ENCODE measurements at places on chromosomes 5 and 9.

DNA sequence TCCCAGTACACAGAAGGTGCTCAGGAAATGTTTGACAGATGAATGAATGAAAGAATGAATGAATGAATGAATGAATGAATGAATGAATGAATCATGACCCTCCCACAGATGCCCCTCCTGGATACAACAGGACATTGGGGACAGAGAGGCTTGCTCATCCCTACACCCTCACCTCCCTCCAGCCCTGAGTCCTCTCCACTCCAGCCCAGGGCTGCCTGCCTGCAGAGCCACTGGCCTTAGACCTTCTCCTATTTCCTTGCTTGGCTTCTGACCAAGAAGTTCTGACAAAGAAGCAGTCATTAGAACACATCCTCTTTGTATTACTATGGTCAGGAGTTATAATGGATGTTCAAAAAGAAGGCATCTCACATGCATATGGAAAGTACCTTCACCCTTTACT, 240.7 kb upstream of the DAPK1 start:
- no peak for DNase-seq

- no peak for DNase-seq
Measured at GRCh38 chr9:127392976-127393375, 4.0 kb upstream of the SLC2A8 start.

- DNase-seq, result no peak
Measured at GRCh38 chr5:137071931-137072330, 427.2 kb downstream of the SPOCK1 start.

GRCh38 chr5:100780376-100780870, 122.7 kb downstream of the ST8SIA4 start:
- DNase-seq, result peak; percentile 67

GRCh38 chr5:180373870-180374269, 20.7 kb upstream of the GFPT2 start:
- DNase-seq, result no peak

GRCh38 chr5:80711938-80712337, 57.2 kb upstream of the DHFR start:
- no peak for DNase-seq

GRCh38 chr9:108057421-108058134, 568.0 kb upstream of the KLF4 start:
- DNase-seq, result no peak

All from T-helper 2 cell (primary cell).